ENCODE measurements at places on chromosomes 5 and 9. TPM values are rescaled to one million over a fixed set of nuclear protein-coding genes. Genes with fewer than 3 reads are reported as not detected.

EDIL3 gene
- total RNA-seq: 80.1 TPM

DNA sequence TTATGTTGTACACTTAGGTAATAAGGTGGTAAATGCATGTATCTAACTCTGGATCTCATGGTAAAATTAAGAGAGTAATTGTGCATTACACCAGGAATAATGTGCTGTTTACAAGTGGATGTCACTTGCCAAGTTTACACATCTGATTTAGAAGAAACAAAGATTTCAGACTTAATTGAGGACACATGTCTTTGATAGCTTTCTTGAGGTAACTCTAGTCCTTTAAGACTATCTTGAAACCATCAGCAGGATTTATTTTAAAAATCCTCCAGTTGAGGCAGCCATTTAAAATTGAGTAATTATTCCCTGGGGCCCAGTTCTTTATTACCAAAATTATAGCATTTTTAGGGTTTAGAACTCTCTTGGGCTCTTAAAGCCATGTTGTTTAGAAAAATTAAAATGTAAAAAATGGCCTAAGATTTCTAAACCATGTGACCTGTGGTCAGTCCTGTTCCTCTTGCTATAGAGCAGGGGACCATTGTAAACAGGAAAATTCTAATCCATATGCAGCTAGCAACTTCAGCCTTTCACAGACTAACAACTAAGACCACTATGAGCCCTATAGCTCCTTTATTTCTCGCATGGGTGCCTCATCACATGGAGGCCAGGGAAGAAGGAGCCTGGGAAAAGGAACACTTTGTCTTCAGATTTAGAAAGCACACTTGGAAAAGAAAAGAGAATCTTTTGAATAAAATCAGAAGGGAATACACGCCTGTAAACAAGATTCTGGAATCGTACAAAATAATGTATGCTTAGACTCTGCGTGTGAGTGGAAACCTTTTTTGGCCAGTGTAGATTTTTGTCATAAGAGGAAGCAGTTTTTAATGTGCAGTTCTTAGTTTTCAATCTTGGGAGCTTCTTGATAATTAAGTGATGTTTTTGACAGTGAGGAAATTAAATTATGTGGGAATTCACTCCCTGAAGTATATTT, 71.2 kb downstream of the ZSWIM6 start:
- DNase-seq: no peak

CDH12 gene
- not detected for total RNA-seq

DNA sequence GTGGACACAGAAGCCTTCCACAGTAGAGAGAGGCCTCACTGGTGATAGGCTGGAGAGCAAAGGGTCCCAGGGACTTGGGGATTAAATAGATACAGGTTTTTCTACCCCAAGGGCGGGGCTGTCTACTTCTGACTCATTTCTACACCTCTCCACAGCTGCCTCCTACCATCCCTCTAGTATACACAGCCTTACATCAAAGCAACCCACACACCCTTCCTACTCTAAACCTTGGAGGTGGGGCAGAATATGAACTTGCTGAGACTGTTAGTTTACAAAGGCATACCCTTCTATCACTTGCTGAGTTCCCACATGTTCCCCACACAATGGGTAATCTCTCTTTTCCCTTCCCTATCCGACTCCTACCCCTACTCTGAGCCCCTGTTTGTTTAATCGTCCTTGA, 19.9 kb upstream of the PCA3 start:
- no peak for DNase-seq

PFN3 gene
- not detected for total RNA-seq

DNA sequence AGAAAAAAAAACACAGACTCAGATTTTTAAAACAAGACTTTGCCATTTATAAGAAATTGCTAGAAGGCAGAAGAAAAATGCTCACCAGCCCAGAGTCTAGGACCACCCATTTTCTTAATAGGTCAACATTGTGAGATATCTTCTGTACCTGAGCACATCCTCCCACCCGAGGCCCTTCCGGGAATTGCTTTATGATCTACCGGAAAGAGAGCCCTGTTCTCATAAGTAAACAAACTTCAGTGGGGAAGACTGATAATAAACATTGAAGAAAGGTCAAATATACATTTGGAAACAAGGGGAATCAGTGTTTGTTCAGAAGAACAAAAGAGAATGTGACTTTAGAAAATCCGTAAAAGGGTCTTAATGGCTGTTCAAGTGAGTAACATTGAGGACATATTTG, 44.4 kb downstream of the PRKACG start:
- DNase-seq: no peak

DNA sequence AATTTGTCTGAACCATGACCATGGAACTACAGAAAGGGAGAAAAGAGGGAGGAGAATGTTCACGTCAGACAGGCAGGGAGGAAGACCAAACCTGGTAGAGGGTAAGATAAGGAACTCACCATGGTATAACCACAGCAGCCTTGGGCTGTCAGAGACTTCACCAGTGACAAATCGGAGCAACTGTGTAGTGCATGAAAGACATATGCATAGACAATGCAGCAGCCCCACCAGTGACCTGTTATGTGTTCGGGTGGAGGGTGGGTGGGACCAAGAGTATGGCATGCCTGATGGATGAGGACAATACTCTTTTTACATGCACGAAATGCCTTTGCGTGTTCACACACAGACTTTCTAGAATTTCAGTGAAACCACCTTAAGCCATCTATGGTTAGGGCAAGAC, 221.8 kb upstream of the RASEF start:
- no peak for DNase-seq

GRCh38 chr9:128152133-128153059, 3.1 kb downstream of the LCN2 start:
- no peak for DNase-seq

- no peak for DNase-seq
These were observed 8.9 kb upstream of the ZCCHC10 start for GRCh38 chr5:133035224-133035623.

DNA sequence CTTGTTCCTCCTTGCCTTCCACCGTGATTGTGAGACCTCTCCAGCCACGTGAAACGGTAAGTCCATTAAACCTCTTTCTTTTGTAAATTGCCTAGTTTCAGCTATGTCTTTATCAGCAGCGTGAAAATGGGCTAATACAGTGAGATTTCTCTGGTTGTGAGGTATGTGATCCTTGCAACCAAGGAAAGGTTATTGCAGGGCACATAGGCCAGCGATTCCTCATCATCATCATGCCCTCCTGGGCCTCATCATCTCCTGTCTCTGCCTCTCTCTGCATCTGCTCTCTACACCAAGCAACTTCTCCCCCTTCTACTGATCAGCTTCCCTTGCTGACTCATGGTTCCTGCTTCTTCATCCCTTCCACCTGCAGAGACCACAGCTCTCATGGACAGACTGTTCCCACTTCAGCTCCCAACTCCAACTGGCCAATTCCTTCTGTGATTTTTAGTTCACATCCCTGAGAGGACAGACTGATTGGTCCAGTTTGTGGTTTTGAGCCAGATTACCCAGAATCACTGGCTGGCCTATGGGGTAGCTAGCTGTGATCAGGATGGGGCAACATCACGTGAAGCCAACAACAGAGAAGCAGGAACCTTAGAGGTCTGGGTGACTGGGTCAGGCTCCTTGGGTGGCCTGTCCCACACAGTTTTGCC, 53.1 kb downstream of the LIX1 start:
- DNase-seq: no peak

DNA sequence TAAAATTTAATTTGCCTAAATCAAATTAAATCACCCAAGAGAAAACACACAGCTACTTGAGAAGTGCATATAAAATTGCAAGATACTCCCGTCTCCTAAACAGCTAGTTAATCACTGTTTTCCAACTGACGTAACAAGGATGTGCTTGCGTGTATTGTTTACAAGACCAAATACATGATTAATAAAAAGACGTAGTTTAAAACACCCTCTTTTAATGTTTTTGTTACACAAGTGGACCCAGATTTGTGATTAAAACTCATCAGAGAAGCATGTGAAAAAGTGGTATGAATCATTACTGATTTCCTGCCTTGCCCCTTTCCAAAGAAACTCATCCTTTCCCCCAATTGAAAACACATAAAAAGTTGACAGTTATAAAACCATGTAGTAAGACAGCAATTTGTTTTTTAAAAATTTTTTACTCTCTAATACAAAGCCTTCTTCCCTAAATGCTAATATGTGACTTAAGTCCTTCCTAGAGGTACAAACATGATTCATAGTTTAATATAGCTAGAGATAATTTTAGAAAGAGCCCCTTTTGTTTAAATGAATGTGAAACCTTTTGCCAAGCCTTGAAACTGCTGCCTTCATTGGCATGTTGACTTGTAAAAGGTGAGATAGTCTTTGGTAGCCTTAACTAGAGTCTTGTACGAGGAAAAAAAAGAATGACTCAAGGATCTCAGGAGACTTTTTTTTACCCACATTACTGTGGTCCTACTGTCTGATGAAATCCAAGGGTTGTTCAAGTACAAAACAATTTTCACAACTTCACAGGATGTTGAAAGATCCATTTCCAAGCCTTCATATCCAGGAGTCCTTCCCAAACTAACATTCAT, 61.4 kb upstream of the FST start:
- DNase-seq: no peak

CXCL14 gene
- total RNA-seq: 0.06 TPM

DNA sequence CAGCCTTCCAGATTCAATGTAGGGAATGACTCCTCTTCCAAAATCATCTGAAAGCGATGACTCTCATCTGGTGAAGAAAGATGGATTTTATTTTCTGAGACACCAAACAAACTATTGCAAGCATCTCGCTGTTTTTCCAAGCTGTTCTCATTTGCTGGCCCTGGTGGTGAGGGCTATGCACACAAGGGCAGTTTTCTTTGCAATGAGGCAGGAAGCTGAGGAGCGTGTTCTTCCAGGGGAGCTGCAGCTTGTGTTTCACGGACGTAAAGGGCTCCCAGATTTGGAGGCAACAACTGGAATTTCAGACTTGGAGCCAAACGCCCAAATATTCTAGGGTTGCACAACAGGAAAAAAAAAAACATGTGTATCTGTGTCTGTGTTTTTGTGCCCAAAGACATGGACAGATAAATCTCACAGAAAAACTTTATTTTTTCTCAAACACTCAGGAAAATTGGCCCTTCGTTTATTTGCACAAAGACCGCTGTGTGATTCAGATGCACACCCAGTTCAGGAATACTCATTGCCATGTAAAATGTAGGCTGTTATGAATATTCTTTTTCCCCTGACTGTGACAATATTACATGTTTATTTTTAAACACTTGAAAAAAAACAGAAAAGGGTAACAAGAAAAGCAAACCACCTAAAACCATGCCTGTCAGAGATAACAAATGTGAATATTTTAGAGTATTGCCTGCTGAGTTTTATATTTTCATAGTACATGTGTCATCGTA, 151.3 kb downstream of the GAS1 start:
- no peak for DNase-seq

- no peak for DNase-seq
These were observed 162.9 kb downstream of the TSSK1B start for GRCh38 chr5:113271745-113272454.

SLC9A3 gene
- 1.3 TPM for total RNA-seq

DNA sequence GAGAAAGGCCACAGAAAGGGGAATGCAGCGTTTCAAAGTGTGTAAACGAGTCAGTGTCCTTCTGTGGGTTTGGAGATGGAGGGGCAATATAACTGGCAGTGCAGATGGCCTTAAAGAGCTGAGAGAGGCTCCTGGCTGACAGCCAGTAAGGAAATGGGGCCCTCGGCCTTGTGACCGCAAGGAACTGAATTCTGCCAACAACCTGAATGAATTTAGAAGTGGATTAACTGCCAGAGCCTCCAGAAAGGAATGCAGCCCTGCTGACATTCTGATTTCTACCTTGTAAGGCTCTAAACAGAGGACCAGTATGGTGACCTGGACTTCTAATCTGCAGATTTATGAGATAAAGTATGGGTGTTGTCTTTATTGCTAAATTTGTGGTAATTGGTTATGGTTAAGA, 17.5 kb upstream of the NREP start:
- DNase-seq: no peak

FAXDC2 gene
- 0.52 TPM for total RNA-seq
